ENCODE measurements at places on chromosomes 4 and X.

DNA sequence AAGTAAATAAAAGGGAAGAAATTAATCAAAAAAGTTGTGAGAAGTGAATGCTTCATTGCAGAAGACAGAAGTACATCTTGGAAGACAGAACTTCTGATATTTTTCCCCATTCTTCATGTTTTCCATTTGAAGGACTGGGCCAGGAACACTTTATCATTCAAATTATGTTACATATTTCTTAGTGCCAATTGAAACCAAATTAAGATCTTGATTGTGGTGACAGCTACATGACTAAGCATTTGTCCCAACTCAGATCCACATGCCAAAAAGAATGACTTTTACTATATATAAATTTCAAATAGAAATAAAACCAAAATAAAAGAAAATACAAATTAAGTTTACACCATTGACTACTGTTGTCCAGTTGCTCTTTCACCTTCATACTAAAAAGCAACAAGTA, 14.0 kb upstream of the FGF5 start:
- DNase-seq: no peak

- DNase-seq: no peak
Observed at GRCh38 chrX:112636951-112637581, 42.7 kb downstream of the LHFPL1 start.

DNA sequence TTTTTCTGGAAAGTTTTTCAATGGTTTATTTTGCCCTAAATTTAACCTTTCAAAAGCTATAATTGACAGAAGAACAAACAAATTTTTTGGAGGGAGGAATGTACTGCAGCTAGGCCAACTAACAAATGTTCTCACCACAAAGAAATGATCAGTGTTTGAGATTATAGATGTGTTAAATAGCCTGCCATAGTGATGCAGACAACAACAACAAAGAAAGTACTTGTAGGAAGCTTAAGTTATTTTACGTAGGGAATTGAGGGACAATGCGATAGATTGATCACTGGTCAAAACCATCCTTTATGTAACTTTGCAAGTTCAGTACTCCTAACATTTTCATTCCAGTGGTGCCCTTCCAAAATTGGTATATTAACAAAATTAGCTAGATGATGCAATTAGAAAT, 340.4 kb downstream of the SH3BGRL start:
- DNase-seq: no peak

DNA sequence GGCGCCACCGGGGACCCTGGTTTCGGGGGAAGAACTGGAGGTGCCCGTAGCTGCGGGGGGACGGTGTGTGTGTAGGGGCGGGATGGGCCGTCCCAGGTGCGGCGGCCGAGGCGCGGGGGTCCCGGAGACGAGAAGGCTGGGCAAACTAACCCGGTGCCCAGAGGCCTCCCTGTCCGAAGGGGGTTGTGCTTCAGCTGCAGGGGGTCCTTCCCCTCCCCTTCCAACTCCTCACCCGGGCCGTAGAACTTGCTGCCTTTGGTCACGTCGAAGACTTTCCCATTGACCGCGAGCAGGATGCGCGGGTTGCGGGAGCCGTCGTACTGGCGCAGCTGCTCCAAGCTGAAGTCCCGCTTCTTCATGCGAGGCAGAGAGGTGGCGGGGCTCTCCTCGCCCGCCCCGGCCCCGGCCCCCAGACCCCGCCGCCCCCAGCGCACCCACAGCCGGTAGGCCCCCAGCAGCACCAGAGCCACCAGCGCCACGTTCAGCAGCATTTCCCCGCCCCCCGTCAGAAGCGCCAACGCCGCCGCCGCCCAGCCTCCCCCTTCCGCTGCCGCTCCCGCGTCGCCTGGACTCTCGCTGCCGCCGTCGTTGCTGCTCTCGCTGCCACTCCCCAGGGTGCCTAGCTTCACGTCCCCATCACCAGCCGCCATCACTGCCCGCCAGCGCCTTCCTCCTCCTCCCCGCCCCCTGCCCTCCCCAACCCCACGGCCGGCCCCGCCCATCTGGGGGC, at the start of gene PGRMC2:
Gene PGRMC2 (minus strand): TSS at position 673 of the 730 bp plus-strand sequence. CDS start 23 bp downstream, at position 650.
- no peak for DNase-seq

DNA sequence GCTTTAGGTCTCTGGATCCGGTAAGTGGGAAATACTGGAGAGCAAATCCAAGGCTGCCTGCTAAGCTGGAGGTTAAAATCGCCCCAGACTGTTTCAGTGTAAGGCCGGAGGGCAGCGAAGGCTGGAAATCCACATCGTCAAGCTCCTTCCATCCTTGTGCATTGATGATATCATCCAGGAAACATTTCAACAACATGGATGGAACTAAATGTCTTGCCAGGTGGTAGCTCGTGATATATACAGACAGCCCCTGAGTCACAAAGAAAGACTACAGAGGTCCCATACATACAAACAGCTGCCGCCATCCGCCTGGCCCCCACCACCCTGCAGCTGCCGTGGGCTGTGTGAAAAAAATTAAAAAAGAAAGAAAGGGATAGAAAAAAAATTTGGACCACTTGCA, 148.9 kb upstream of the RBPJ start:
- no peak for DNase-seq

DNA sequence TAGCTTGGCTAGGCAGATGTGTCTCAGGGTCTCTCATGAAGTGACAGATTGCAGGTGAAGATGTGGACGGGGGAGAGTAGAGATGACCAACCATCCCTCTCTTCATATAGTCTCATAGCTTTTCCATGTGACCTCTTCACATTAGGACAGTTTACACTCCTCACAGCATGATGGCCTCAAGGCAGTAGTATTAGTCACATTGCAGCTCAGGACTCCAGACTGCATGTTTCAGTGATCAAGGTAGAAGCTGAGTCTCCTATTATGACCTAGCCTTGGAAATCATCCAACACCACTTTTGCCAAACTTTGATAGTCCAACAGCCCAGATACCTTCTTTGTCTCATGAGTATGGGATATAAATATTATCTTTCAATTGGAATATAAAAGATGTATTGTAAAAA, 147.7 kb downstream of the GASK1B start:
- no peak for DNase-seq

- no peak for DNase-seq
Observed at GRCh38 chr4:38092701-38093100, 132.5 kb downstream of the PTTG2 start.

- DNase-seq: no peak
Observed at GRCh38 chr4:154944996-154945395, 163.9 kb downstream of the RBM46 start.

DNA sequence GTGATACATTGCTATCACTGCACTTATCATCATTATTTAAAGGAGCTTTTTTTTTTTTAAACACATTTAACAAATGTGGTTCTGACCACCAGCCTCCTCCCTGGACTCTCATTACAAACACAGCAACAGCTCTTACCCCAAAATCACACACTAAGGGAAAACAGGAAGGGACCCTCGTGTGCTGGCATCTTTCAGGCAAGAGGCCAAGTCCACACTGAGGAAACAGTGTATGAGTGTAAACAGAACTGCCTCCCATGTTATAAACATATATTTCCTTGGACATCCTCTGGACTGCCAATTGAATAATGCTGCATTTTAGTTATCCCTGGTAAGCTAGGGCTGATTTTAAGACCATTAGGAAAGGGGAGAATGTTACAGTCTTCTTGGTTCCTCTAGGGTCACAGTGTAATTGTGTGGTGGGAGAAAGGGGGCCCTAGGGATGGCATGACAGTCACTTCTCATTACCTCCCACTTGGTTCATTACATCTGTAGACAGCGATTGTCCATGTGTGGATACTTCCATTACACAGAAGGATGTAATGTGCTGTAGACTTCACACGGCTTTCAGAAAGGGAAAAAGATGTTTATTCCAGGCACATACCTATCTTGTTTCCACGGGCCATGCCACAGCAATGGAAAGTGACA, 244.6 kb upstream of the TET2 start:
- no peak for DNase-seq

DNA sequence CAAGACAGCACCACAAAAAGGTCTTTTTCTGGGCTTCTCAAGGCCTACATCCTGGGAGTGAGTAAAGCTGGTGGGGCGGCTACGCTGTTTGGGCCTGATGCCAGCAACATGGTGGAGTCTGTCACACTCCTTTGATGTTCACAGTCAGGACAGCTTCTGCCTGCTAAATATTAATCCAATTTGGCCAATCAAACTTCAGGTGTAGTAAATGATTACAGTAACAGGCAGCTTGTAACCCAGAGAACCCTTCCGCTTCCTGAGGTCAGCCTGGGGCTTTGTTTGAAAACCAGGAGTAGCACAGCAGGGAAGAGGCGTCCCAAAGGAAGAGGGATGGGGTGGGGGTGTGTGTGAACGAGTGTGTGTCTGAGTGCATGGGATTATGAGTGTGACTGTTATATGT, 220.4 kb downstream of the MAML3 start:
- DNase-seq: no peak

DNA sequence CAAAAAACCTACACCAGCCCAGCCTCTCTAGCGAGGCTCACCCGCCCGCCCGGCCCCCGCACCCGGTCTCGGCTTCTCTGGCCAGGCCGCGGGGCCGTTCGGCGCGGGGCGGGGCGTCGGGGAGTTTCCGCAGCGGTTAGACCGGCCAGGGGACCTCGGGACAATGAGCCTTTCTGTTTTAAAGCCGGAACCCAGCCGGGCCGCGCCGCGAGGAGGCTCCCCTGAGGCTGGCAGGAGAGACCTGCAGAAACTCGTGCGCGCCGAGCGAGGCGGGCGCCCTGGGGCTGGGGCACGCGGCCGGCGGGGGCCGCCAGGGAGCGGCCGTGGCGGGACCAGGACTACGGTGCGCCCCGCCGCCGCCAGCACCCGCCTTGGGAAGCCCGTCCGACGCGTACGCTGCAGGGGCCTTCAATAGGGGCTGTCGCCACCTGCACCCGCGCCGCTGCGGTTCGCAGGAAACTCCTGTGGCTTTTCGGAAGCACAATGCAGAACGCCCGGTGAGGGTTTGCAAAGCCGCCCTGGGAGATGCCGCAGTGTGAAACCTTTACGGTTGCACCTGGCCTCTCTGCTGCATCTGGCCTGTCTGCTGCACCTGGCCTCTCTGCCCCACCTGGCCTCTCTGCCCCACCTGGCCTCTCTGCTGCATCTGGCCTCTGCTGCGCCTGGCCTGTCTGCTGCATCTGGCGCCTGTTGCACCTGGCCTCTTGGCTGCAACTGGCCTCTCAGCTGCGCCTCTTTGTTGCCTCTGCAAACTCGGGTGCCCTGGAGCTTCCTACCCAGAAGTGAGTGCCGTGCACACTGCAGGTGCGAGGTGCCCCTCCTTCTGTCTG, 63.9 kb downstream of the TRAPPC11 start:
- no peak for DNase-seq

DNA sequence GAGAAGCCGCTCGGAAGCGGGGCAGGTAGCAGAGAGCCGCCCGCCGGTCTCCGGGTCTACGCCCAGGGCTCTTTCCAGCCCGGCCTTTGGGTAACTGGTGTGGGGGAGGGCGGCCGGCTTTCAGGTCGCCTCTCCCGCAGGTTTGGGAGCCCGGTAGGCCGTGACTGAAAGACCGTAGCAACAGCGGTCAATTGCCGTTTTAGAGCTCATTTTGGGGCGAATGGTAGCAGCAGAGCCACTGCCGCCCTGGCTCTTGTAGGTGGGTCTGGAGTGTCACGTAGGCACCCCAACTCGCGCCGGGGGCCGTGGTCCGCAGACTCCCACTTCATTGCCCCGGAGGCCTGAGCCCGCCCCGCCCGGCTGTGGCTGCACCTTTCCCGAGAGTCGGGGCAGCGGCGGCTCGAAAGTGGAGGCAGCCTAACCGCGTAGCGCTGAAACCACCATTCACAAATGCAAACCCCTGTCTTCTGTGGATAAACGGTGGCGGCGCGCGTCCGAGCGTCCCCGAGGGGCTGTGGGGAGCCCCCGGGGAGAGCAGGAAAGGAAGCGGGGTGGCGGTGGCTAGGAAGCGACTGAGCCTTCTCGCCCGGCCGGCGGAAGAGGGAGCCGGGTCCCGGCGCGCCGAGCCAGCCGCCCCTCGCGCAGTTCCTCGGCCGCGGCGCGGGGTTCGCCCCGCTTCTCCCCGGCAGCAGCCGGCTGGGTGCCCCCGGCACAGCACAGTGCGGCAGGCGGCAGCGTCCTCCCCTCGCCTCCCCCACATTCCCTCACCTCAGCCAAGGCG, 2185.1 kb upstream of the TENM3 start:
- no peak for DNase-seq

DNA sequence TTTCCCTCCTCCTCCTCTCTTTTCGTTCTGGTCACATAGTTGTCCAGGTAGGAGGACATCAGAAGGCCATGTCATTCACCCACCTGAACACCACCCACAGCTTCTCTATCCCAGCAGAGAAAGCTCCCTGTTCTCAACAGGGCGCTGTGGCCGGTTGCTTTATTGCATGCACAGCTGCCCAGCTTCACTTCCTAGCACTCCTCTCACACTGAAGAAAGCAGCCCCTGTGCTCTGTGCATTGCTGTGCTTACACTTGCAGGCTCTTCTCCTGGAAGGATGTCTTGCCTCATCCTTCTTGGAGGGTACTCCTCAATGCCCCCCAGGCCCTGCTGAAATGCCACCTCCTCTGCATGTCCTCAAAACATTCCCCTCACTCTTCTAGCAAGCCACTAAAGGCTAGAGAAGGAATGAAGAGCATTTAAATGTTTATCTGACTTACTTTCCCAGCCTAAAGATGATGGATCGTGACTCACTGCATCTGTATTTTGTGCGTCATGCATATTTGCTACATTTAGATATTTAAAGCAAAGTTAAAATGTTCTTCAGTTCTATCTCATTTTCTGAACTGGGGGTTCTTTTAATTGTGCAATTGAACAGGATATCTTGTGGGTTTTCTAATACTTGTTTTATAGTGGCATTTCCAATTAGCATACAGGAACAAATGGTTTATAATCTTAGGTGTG, 186.4 kb upstream of the PUDP start:
- DNase-seq: no peak

- DNase-seq: no peak
Observed at GRCh38 chrX:39226251-39226650, 425.0 kb downstream of the MID1IP1 start.

DNA sequence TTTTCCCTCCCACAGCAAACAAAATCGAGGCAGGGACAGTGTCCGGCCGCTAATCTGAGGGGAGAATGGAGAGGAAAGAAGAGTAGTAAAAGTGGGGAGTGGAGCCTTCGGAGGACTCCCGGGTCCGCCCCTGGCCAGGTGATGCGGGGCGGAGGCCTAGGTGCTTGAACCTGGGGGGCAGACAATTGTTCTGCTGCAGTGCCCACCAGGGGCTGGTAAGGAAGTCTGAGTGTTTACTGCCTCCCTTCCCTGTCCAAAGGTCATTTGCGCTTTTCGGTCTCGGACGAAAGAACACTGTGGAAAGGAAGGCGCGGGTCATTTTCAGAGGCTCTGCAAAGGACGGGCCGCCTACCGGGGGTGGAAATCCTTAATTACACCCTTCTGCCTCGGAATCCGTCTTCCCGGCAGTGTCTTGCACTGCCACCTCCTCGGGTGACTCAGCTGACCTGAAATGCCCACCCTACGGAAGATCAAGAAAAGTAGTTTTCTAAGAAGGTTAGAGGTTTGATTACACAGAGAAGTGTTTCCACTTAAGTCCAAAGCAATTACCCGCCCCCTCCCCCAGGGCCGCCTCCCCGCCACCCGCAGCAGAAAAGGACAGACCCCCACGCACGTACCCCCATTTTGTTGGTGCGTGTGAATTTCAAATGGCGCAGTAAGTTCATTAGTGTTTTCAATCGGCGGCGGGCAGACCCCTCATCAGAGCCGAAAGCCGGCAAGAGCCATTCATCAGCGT, 99.9 kb upstream of the TENM3 start:
- DNase-seq: no peak
